ENCODE measurements at places on chromosomes 6 and 20.

GRCh38 chr20:14453259-14453658 is 115.8 kb upstream of the FLRT3 start:
- no peak for DNase-seq

GRCh38 chr6:31356946-31357466 is at the start of gene HLA-B:
Gene HLA-B (minus strand): TSS chr6:31357179. CDS start chr6:31357158, 21 bp downstream.
- no peak for DNase-seq

DNA sequence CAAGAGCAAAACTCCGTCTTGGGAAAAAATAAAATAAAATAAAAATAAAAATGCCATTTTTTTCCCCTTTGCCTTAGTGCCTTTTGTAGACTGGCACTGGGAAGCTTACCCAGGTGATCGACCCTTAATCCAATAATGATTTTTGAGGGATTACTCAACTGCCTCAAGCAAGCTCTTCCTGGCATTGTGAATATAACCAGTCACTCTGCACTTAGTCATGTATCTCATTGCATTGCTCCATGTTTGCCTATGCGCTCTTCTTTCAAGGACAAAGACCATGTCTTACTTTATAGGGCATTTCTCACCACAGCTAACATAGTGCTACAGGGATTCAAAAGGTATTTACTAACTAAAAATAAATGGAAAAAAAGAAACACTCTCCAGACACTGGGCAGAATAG is 13.0 kb downstream of the GFOD1 start:
- DNase-seq = no peak

GRCh38 chr6:90397929-90398674 is 101.5 kb upstream of the BACH2 start:
- no peak for DNase-seq

DNA sequence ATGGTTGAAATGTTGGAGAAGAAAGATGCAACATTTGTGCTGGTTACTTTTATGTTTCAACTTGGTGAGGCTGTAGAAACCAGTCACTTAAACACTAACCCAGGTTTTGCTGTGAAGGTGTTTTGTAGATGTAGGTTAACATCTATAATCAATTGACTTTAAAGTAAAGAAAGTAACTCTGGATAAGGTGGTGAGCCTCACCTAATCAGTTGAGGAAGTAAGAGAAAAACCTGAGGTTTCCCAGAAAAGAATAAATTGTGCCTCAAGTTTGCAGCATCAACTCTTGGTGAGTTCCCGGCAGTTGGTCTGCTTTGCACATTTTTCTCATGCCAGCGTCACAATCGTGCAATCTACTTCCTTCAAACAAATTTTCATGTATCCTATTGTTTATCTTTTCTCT is 673.4 kb downstream of the QKI start:
- DNase-seq = no peak

DNA sequence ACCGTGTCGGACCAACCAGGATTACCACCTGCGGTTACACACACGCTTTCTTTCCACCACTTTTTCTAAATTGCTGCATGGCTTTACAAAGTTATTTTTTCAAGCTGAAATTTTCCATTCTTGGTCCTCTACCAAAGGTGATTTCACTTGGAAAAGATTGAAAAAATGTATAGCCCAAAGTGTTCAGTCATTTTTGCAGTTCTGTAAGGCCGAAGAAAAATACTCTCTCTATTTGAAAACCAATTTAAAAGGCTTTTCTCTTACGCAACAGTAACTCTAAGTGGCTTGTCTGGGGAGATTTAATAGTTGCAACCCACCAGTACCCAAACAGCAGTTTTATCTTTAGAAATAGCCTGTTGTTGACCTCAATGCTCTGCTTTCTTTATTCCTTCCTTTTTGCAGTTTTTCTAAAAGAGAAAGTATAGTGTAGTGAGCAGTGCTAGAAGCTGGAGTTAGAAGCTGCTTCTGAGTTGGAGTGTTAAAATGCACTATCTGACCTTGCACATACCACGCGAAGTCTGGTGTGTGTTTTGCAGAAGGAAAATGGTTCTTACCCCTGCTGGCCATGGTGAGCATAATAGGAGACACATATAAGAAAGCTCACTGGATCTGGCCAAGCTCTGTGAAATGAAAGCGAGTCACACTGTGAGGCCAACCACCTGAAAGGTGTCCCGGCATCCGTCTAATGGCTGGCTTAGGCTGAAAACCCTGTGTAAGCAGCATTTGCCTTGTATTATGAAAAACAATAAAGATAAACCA is 271.6 kb upstream of the PRND start:
- no peak for DNase-seq

DNA sequence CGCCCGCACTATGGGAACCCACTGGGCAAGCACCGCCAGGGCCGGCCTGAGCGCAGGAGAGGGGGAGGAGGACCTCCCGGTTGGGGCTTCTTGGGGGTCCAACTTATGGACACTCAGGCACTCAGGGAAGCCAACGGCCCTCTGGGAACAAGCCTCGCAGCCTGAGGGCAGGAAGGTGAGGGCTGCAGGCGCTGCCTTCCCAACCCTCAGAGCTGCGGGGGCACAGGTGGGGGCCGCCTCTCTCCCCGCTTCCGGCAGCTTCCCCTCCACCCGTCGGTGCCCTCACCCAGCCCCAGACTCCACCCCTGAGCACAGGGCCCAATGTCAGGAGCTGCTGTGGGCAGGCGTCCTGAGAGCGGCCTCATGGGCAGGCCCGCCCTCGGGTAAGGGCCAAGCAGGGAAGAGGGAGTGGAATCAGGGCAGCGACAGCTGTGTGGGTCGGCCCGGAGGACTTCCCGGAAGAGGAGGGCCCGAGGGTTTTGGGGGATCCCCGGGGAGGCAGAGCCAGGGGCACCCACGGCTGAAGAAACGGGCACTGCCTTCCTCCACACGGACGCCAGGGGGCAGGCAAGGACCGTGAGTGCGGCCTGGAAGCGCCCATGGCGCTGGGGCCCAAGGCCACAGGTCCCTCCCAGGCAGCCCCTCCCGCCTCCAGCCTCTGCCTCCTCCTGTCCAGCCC is 488 bp upstream of the PTK6 start:
- no peak for DNase-seq

All from thoracic aorta (tissue), 2 donors.